ENCODE measurements at places on chromosomes 2 and 18.

DNA sequence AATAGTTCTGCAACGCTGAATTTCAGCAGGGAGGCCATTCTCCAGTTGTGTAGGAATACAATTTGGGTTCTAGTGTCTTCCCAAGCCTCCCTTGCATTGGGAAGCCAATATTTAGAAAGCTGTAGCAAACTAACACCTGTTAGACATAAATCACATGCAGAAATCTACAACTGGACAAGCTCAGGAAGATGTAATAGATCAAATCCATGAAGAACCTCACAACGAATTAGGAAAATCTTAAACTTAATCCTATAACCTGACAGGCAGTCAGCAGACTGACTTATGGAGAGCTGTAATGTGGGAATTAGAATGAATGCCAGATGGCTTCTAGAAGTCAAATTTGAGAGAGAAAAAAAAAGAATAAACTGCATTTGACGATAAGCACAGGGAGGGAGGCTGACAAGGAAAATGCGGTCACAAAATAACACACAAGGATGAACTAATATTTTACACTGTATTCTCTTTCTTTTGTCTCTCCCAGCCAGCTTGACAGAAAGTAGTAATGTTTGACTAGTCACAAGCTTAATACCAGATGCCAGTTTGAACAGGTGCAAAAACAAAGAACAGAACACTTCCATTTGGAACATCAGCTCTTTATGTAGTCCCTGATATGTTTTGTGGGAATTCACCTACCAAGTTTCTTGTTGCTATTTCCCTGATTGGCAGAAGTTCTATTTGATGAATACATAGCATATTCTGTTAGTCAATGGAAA, 50.8 kb upstream of the FANCL start:
- no peak for DNase-seq

GRCh38 chr2:122132147-122132691, 376.8 kb downstream of the TSN start:
- no peak for DNase-seq

- no peak for DNase-seq
Observed at GRCh38 chr2:218893349-218894150, 12.9 kb downstream of the WNT10A start.

DNA sequence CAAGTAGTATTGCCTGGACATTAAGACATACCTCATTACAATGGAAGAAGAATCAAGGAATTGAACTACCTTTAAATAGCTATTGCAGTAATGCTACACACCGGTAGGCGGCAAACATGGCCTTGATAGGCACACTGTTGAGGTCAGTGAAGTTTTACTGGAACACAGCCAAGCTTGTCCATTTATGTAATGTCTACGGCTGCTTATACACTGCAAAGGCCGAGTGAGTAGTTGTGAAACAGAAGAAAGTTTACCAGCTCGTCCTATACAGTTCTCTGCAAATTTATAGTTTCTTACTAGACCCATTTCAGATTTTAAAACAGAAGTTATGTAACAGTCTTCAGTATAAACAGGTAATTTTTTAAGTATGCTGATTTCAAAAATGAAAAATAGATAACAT, 38.8 kb downstream of the PPP4R1 start:
- peak; percentile 95 for DNase-seq

DNA sequence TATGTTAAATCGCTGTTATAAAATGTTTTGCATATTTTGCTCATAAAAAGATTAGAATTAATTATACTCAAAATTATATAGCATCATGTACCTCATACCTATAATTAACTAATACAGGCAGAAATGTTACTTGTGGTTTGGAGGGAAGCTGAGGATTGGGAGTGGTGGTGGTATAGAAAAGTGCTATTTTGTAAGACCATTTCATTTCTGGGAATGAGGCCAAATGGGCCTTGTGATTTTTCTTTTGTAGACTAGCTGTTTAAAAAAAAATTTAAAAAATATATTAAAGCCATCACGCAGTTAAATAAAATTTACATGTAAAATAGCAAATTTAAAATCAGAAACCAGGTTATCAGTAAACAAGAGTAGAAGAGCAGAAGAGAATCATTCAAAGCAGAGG, 560.8 kb upstream of the FAM98A start:
- no peak for DNase-seq

- peak; percentile 77 for DNase-seq
Observed at GRCh38 chr18:68215931-68216330, 499.0 kb downstream of the TMX3 start.

DNA sequence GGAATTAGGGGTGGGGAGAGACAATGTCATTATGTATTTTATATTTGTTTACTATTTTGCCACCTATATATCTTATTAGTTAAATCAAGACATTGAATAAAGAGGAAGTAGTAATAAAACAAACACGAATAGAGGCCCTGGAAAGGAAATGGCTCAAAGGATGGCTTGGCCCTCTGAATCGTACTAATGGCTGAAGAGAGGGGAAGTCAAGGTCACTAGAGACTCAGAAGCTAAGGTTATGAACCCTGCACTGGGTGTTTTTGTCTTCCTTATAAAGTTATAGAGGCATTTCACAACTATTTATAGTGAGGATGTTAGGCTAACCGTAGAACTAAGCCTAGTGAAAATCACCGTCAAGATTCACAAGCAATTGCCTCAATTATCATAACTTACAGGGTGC, 685.9 kb downstream of the ARHGAP15 start:
- no peak for DNase-seq

GRCh38 chr2:42052702-42053481, 5.1 kb downstream of the PKDCC start:
- peak; percentile 45 for DNase-seq

DNA sequence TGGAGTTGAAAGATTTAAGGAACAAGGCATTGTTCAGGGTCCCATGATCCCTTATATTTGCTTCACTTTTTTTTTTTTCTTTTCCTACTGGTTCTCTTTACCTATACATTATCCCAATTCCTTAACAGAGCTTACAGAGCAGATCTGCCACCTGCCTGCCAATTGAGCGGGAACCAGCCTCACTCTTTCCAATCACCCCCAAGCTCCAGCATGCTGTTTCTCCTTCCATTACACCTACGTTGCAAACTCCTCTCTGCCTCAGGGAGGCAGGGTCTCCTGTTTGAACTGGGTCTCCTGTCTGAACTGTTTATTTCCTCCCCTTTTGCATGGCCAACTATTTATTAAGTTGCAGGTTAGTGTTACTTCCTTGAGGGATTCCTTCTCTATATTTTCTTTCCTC, 77.2 kb upstream of the SLC38A11 start:
- DNase-seq: no peak

DNA sequence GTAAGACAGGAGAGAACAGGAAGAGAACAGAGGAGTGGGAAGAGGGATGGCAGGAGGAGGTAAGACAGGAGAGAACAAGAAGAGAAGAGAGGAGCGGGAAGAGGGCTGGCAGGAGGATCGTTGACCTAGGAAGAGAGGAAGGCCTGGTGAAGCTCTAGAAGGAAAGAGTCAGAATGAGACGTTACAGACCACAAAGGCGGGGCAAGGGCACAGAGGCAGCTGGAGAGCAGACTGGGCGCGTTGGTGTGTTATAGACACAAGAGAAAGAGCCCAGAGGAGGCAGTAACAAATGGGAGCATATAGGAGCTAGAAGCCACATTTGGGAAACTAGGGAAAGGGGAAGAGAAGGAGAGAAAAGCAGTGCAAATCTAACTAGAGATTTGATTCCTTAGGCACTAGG, 26.6 kb downstream of the PTRHD1 start:
- no peak for DNase-seq

DNA sequence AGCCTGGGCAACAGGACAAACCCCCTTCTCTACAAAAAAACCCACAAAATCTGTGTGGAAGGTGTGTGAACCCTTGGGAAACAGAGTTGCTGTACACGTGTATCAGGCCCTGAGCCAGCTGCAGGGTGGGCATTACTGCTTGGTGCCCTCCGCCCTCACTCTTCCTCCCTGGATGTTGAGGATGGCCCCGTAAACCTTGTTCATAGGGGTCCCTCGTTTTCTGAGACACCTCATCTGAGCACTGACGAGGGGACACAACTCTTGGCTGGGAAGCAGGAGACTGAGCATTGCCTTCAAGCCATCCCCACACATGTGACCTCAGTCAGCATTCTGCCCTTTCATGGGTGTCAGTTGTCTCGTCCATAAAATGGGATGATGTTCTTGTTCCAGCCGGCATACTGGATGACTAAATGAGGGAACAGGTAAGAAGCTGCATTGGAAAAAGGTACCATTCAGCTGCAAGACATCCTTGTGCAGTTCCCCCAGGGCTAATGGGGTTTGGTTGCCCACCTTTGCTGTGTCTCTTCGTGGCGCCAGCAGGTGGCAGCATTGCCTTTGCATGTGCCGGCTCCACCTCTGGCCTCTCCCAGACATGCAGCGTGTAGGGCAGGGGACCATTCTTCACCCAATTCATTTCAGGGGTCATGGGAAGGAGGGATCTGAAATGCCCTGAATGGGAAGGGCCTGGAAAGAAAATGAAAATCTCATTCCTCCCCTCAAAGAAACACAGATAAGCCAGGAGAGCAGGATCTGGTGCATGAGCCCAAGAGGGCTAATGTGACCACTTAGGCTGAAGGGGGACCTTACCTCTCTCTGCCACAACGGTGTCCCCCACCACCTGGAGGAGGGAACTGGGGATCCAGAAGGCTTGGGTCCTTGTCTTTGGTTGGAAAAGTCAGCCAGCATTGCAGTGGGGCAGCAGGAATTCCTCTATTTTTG, 36.4 kb upstream of the HAAO start:
- peak; percentile 54 for DNase-seq

DNA sequence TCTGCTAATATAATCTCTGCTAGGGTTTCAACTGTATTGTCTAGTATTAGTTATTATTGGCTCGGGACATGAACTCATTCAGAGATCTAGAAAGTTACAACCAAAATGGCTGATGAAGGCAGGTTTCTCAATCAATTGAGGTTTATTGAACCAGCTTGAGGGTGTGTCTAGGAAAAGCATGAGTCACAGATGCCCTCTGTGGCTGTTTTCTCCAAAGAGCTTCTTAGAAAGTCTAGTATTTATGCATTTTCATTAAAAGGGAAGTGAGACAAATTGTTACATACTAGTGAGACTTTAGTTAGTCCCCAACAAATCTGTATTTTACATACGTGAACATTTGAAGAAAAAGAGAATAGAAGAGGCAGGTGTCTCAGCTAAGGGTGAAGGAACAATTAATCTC, 23.0 kb upstream of the RTTN start:
- DNase-seq: no peak

- DNase-seq: no peak
Observed at GRCh38 chr18:44918142-44918476, 237.4 kb downstream of the SETBP1 start.

- no peak for DNase-seq
Observed at GRCh38 chr18:62537946-62538345, 15.1 kb downstream of the ZCCHC2 start.

- DNase-seq: peak; percentile 32
Observed at GRCh38 chr2:223113161-223113560, 61.2 kb downstream of the KCNE4 start.

DNA sequence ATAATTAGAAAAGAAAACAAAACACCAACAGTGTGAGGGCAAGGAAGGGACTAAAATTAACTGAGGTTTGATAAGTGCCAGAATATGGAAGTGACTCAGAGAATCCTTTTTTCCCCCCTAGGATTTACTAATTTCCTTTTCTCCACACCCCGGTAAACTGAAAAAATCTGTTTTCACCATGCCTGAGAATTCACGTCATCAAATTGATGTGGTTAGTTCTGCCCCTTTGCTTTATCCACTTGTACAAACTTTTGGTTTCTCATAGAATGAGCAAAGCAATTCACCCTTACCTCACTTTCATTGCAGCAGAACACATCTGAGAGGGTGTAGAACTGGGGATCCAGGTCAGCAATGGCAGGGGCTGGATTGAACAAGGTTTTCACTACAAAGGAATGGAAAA, 57.8 kb downstream of the RBKS start:
- DNase-seq: peak; percentile 62

GRCh38 chr2:20187331-20187730, 37.6 kb downstream of the SDC1 start:
- no peak for DNase-seq

- peak; percentile 59 for DNase-seq
Observed at GRCh38 chr2:172836347-172836821, 100.7 kb downstream of the RAPGEF4 start.

- DNase-seq: no peak
Observed at GRCh38 chr2:143758629-143759330, 629.6 kb downstream of the ARHGAP15 start.

- DNase-seq: peak; percentile 25
Observed at GRCh38 chr2:24886691-24887304, 33.2 kb downstream of the ADCY3 start.

DNA sequence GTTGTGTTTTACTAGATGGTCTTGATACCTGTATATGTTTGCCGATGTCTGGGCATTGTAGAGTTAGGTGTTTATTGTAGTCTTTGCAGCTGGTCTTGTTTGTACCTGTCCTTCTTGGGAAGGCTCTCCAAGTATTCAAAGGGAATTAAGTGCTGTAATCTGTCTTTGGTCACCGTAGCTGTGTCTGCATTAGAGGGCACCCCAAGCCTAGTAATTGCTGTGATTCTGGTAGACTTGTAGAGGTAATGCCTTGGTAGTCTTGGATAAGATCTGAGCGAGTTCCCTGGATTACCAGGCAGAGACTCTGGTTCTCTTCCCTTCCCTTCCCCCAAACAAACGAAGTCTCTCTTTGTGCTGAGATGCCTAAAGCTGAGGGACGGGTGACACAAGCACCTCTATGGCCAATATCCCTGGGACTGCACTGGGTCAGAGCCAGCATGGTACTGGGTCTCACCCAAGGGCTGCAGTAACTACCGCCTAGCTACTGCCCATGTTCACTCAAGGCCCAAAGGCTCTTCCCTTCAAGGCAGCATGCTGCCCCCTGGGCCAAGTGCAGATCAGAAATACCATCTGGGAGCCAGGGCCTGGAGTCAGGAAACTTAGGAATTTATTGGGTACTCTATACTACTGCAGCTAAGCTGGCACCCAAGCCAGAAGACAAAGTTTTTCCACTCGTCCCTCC, 27.1 kb downstream of the STPG4 start:
- no peak for DNase-seq

DNA sequence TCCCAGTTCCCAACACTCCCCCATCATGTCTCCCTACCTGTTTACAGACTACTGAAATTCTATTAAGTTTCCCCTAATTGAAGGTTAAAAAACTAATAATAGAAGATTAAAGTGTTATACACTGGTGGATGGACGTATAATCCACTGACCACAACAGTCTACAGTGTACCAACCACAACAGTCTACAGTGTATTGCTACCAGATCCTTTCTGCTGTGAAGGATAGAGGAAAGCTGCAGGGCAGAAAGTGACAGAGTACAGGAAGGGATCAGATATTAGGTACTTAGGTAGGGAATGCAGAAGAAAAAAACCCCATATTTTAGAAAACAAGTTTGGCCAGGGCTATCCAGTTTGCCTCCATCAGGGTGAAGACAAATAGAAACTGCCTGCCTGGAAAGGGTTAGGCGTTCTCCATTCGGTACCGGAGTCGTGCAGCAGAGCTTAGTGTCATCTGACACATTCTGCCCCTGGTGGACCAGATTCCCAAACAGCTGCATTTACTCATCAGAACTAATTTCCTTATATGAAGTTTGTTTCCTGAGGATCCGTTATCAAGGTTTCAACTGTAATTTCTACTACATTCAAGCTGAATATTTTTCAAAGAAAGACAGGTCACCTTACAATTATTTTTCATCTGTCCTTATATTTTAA, 49.9 kb downstream of the KLF7 start:
- no peak for DNase-seq
